ENCODE measurements at places on chromosomes 11 and 22. TPM values are rescaled to one million over a fixed set of nuclear protein-coding genes. Genes with fewer than 3 reads are reported as not detected.

The C1QTNF5 gene
- 13.0 TPM for total RNA-seq

The INCENP gene
- total RNA-seq, result 21.4 TPM

The ANKK1 gene
- 0.57 TPM for total RNA-seq

The L3MBTL2 gene
- 15.0 TPM for total RNA-seq

The CD59 gene
- 48.7 TPM for total RNA-seq

The NCR3LG1 gene
- total RNA-seq, result 3.3 TPM

The TESMIN gene
- 10.7 TPM for total RNA-seq

The C11orf16 gene
- not detected for total RNA-seq

The PRPF19 gene
- 36.1 TPM for total RNA-seq

The INS gene
- not detected for total RNA-seq

The ACCS gene
- 59.4 TPM for total RNA-seq

The C22orf31 gene
- total RNA-seq, result not detected

The SERHL2 gene
- 3.2 TPM for total RNA-seq

The GP1BB gene
- total RNA-seq, result 2.7 TPM

The PLEKHB1 gene
- total RNA-seq, result 11.9 TPM

The GSTT2B gene
- total RNA-seq, result not detected

The AAMDC gene
- total RNA-seq, result 9.0 TPM

The IL10RA gene
- 22.9 TPM for total RNA-seq

The OR52I1 gene
- total RNA-seq, result not detected

The ELP4 gene
- 13.3 TPM for total RNA-seq

The KIRREL3 gene
- not detected for total RNA-seq

The C11orf52 gene
- total RNA-seq, result 9.7 TPM

The APOBEC3F gene
- 0.70 TPM for total RNA-seq

The A4GALT gene
- total RNA-seq, result 6.2 TPM

The SYT12 gene
- total RNA-seq, result 1.1 TPM

The B4GALNT4 gene
- 36.3 TPM for total RNA-seq

The UPB1 gene
- not detected for total RNA-seq

The C11orf97 gene
- not detected for total RNA-seq

The CEND1 gene
- not detected for total RNA-seq

The MMP12 gene
- 0.53 TPM for total RNA-seq

The OR8D4 gene
- total RNA-seq, result not detected

The MS4A3 gene
- total RNA-seq, result not detected

The API5 gene
- total RNA-seq, result 71.8 TPM

The TMEM223 gene
- 20.6 TPM for total RNA-seq

The SHANK2 gene
- 68.7 TPM for total RNA-seq

The XKR3 gene
- not detected for total RNA-seq

The MAJIN gene
- total RNA-seq, result not detected

The CHRDL2 gene
- not detected for total RNA-seq

The HIRA gene
- 104 TPM for total RNA-seq

The OR6T1 gene
- not detected for total RNA-seq

The OR5D13 gene
- total RNA-seq, result not detected

The ARHGAP8 gene
- total RNA-seq, result 14.9 TPM

The PDE3B gene
- total RNA-seq, result 30.5 TPM

The OR4C15 gene
- not detected for total RNA-seq

The CRYBA4 gene
- total RNA-seq, result not detected

The H19 gene
- 8.6 TPM for total RNA-seq

Data from Peyer's patch (tissue), 4 donors.